ENCODE measurements at places on chromosomes 5 and 9.

GRCh38 chr9:127193483-127193882 is 71.0 kb upstream of the ANGPTL2 start:
- DNase-seq: no peak

GRCh38 chr5:59565551-59565950 is 328.0 kb downstream of the PDE4D start:
- DNase-seq: no peak

GRCh38 chr9:77283991-77284390 is 106.7 kb downstream of the VPS13A start:
- no peak for DNase-seq

DNA sequence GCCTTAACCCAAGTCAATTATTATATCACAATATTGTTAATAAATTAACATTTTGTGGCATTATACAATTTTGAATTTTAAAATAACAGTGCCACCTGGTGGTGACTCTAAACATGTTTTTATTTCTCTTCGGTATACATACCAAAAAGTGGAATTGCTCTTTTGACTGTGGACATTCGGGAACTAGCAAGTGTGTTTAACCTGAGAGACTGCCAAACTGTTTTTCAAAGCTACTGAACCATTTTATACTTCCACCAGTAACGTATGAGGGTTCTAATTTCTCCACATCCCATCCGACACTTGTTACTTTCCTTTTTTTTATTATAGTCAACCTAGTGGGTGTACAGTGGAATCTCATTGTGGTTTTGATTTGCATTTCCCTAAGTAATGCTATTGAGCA is 18.3 kb upstream of the HSDL2 start:
- no peak for DNase-seq

GRCh38 chr5:34916518-34916917 is 1.0 kb downstream of the BRIX1 start:
- DNase-seq: no peak

GRCh38 chr5:4572311-4573100 is 567.6 kb upstream of the ADAMTS16 start:
- no peak for DNase-seq

DNA sequence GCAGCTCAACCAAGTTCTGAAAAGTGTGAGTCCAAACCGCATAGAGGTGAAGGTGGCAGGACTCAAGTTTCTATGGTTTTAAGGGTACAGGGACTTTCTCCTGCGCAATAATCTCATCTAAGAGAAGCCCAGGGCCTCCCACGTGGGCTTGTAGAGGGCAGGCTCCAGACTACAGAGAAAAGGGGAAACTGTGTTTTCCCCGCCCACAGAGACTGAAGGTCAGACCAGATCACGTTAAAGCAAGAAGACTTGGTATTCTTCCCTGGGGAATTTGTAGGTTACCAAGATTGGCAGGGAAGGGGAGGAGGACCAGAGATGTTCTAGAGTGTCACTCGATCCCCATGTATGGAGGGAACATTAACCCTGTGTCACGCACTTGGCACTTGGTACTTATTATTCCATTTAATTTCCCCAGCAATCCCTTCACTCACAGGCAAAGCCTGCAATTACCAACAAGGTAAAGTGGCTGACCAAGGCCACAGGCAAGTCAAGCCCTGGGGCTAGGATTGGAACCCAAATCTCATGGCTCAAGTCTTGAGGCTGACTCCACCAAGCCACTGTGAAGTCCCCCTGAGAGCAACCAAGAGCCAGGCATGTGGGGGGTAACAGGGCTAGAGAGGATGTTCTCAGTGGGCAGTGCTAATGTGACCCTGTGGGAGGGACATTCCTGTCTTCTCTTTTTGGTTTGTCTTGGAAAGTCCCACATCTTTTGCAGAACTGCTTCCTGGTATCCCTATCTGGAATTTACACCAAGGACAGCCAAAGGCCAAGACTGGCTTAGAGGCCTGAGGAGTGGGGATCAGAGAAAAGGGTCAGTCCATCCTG is 18.3 kb upstream of the NEK6 start:
- no peak for DNase-seq

GRCh38 chr9:84169240-84169639 is 171.3 kb downstream of the SLC28A3 start:
- no peak for DNase-seq

- DNase-seq: no peak
Measured at GRCh38 chr5:5882706-5883105, 460.2 kb downstream of the ICE1 start.

DNA sequence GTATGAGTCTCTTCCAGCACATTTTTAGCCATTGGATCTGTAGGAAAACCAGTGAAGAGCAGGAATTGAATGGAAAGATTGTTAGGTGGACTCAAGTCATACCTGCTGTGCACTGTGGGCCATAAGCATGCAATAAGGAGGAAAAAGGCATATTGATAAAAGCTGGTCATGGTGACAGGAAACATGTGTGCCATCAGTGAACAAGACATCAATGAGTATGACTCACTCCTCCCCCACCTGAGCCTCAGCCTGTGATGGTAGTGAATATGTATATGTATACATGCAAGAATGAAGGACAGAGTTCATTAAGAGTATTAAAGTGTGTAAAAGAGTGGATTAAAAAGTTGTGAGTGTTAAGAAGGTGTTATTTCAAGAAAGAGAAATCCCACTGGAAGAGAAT is 164.5 kb downstream of the TMEM38B start:
- DNase-seq: no peak

- DNase-seq: no peak
Measured at GRCh38 chr5:59143926-59144333, 561.1 kb downstream of the RAB3C start.

GRCh38 chr5:84118551-84118950 is 266.1 kb downstream of the EDIL3 start:
- no peak for DNase-seq

GRCh38 chr5:65150599-65151304 is 331.0 kb downstream of the ADAMTS6 start:
- no peak for DNase-seq

- no peak for DNase-seq
Measured at GRCh38 chr5:149301049-149301743, 29.5 kb downstream of the AFAP1L1 start.
